ENCODE measurements at places on chromosomes 6 and 20.

DNA sequence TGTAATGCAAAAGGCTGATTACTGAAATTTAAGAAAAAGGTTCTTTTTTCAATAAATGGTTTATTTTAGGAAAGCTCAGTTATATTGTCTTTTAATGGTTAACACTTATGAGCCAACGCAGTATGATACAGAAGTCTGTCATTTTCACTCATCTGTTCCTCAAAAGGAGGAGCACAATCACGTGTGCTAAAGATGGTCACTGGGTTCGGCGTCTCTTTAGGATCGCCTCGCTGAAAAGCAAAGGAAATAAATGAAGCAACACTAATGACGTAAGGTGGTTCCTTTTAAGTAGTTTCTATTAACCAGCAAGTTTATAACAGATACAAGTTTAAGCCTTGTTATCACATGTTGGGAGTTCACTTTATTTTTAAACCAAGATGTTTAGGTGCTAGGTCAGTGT lies 125.7 kb downstream of the MAP3K4 start:
- DNase-seq, result no peak

DNA sequence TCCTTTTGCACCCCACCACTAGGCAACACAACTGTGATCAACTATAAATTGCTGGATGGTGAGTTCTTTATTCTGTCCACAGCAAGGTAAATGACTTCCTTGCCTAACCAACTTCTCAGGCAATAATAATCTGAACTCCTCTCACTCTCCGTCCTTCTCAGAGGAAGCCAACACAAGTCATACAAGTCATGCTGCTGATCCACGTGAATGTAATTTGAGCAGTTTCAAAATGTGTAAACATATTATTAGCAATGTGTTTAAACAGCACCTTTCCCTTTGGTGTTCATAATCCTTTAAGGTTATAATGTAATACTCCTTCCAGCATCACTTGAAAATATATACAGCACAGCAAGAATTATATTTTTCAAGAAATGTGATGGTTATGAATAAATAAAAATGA lies 127.9 kb downstream of the QRSL1 start:
- no peak for DNase-seq

GRCh38 chr20:38722683-38723016 lies 1.6 kb upstream of the SLC32A1 start:
- peak; percentile 56 for DNase-seq

DNA sequence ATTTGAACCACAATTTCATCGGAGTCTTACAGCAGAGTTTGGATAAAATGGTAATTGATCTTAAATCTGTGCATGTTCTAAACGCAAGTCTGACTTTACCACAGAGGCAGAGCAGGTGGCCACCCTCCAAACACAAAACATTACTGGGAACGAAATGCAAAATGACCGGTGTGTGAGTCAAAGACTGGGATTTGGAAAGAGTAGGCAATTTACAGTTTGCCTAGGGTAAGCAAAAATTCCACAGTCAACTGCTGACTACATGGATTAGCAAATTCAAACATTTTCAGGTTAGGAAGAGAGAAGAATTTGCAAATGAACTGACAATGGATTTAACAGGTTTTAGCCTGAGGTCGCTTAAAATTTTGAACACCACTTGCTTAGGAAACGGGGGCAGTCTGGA lies 444.4 kb downstream of the HDGFL1 start:
- DNase-seq, result no peak

DNA sequence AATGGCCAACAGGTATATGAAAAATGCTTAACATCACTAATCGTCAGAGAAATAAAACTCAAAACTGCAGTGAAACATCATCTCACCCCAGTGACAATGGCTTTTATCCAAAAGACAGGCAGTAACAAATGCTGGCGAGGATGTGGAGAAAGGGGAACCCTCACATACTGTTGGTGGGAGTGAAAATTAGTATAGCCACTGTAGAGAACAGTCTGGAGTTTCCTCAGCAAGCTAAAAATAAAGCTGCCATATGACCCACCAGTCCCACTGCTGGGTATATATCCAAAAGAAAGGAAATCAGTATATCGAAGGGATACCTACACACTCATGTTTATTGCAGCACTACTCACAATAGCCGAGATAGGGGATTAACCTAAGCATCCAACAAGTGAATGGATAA lies 23.4 kb upstream of the INSM1 start:
- DNase-seq, result no peak

GRCh38 chr6:69926745-69927144 lies 60.4 kb downstream of the COL19A1 start:
- no peak for DNase-seq

DNA sequence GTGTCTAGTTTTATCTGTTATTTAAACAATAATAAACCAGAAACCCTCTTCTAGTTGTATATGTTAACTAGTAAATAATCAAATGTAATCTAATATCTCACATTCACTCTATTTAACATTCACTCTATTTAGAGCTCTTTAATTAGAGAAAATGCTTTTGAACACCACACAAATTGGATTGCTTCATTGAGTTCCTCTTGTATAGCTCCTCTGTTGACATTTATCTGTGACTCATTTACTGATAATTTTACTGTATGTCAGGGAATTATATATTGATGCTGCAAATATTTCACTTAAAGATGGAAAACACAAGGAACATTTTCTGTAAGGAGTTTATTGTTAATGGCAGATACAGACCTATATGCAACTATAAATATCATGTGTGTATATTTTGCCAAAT lies 594.6 kb downstream of the COL12A1 start:
- no peak for DNase-seq

GRCh38 chr6:108502832-108503231 lies 57.9 kb upstream of the FOXO3 start:
- DNase-seq, result no peak

- DNase-seq, result peak; percentile 41
Observed at GRCh38 chr6:18465410-18466154, 78.4 kb downstream of the RNF144B start.

GRCh38 chr20:61433176-61433575 lies 181.1 kb downstream of the CDH4 start:
- DNase-seq, result no peak

GRCh38 chr6:34901930-34902329 lies 12.9 kb downstream of the ANKS1A start:
- no peak for DNase-seq

DNA sequence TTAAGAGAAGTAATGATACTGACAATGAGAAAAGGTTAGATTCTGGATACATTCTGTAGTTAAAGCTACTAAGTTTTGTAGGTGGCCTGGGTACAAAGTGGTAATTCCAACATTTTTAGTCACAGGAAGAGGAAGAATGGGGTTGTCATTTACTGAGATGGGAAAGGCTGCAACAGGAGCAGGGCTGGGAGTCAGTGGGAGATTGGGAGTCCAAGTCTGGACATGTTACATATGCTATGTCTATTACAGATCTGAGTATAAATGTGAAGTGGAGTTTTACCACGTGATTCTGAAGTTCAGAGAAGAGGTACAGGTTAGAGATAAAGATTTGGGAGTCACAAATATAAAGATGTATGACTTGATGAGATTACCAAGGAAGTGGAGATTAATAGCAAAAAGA lies 116.2 kb downstream of the RWDD2A start:
- DNase-seq, result no peak

- no peak for DNase-seq
Observed at GRCh38 chr20:41350408-41350962, 9.9 kb downstream of the LPIN3 start.

- DNase-seq, result no peak
Observed at GRCh38 chr20:38798266-38798665, 7.2 kb upstream of the PPP1R16B start.

DNA sequence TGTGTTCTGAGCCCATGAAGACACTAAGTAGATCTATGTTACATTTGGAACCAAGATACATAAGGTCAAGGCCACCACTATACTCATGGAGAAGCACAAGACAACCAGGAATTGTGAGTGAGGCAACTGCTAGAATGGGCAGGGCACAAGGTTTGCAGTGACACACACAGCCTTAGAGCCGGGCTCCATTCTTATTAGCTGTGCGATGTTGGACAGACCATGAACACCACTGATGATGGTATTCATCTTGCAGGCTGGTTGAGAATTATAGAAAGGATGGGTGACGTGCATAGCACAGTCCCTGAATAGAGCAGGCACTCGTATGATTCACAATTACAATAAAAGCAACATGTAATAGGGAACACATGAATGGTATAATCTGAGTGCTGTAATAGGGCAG lies 172.4 kb downstream of the GJA10 start:
- DNase-seq, result no peak

DNA sequence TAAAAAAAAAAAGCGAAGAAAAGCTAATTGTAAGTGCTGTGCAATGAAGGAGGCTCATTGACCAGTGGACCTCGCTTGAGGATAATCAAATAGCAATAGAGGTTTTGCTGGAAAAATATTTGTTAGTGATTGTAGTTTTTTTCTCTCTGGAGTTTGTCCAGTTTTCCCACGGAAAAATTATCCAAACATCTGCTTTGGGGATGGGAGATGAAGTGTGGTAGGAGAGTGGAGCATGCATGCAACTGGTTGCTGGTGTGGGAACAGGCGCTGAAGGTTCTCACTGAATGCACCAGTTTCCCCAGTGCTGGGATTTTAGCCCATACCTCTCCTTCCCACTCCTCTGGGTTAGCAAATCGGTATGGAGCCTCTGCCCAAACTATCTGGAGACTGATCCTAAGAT lies 281.7 kb upstream of the TAB2 start:
- DNase-seq, result no peak

DNA sequence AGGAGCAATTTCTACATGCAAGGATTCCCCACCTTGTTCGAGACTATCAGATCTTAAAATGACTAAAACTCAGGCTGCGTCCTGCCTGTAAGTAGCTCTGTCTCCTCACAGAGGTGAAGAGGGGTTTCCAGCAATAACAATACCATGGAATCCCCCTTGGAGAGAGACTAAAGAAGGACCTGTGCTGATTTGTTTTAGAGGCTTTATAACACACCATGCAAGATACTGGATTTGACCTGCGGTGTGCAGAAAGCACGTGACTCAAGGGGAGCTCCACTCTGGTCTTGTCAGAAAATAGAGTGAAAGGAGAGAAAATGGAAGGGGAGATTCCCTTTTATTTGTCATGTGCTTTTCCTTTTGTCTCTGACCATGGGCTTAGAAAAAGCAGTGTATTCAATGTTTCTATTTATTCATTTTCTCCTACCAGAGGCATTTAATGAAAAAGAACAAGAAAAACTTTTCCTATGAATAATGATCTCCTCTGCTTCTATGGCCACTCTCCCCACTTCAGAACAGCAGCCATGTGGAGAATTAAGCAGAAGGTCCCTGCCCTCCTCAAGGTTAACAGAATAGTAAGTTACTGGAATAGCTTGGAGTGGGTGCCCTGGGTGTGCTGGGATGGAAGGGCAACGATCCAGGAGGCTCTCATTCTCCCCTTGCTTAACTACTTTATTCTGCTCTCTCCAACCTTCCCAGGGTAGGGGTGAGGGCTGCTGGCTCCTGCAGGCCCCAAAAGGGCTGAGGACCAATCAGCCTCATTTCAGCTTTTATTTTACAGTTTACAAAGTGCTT lies 19.2 kb upstream of the MRPS10 start:
- no peak for DNase-seq

GRCh38 chr6:16669227-16669626 lies 92.0 kb downstream of the ATXN1 start:
- no peak for DNase-seq

DNA sequence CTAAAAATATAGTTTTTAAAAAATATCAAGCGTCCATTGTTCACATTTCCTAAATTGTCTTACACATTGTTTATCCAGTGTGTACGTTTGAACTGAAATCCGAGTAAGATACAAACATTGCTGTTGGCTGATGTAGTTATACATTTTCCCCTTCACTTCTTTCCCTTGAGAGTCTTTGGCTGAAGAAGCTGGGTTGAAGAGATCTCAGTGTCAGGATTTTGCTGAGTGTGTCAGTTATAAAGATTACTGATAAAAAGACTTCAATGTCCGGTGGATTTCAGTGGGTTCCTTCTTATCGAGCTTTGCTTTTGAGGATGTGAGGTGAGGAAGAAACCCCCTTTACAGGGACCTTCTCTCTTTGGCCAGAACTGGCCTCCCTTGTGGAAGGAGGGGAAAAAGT lies 20.5 kb downstream of the RFPL4B start:
- no peak for DNase-seq

DNA sequence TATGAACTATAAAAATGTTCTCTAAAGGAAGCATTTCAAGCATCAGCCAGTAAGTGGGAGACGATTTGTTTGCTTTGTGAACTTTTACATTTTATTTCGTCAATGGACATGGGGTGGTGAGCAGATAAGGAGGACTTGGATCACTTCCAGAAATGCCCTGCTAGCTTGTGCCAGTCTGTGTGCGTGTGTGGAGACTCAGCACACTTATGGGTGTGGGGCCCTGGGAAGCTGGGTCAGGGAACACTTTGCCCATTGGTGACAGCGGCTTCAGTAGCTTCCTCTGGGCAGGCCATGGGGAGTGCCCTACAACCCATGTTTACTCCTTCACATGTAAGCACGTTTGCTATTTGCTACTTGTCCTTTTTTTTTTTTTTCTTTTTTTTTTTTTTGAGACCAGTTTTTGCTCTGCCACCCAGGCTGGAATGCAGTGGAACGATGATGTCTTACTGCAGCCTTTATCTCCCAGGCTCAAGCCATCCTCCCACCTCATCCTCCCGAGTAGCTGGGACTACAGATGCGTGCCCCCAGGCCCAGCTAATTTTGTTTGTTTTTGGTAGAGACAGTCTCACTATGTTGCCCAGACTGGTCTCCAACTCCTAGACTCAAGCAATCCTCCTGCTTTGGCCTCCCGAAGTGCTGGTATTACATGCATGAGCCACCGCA lies 24.2 kb downstream of the PRDM1 start:
- no peak for DNase-seq

GRCh38 chr6:30821862-30822784 lies 62.2 kb upstream of the DDR1 start:
- no peak for DNase-seq

- DNase-seq, result peak; percentile 56
Observed at GRCh38 chr20:56249244-56249955, 868 bp downstream of the MC3R start.

DNA sequence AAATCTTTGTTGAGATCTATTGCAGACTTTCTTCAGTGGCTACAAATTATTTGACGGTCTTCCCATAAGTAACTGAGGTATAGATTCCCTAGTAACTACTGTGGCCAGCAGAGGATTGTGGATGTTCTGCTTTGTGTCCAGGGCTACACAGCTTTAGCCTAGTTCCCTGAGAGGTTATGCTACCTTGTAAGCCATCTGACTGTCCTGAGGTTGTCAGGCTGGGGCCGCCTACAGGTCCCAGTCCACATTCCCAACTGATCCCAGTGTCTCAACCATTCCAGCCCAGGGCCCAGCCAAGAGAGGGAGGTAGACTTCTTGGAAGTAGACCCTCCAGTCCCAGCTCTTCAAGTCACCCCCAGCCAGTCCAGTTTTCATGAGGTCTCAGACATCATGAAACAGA lies 57.7 kb downstream of the BANF2 start:
- DNase-seq, result no peak

- no peak for DNase-seq
Observed at GRCh38 chr6:121694389-121694788, 258.9 kb downstream of the GJA1 start.

GRCh38 chr6:36969240-36969691 lies 14.7 kb downstream of the PI16 start:
- no peak for DNase-seq

- DNase-seq, result no peak
Observed at GRCh38 chr6:110491299-110491643, 14.9 kb upstream of the SLC22A16 start.

All from iPS-NIHi11 (cell line).